ENCODE measurements at places on chromosomes 12 and 14.

- no peak for DNase-seq
These were observed 28.8 kb downstream of the SIX4 start for GRCh38 chr14:60695327-60695726.

GRCh38 chr12:67354322-67354721, 85.2 kb downstream of the CAND1 start:
- DNase-seq: no peak

- no peak for DNase-seq
These were observed 21.3 kb upstream of the CABP1 start for GRCh38 chr12:120618954-120619615.

GRCh38 chr12:81128930-81129554, 51.2 kb downstream of the ACSS3 start:
- DNase-seq: peak; percentile 19

GRCh38 chr14:41404126-41404525, 202.6 kb upstream of the LRFN5 start:
- DNase-seq: no peak

GRCh38 chr14:75697918-75698317, 36.9 kb downstream of the TTLL5 start:
- no peak for DNase-seq

GRCh38 chr12:26128168-26128567, 3.3 kb upstream of the BHLHE41 start:
- DNase-seq: no peak

DNA sequence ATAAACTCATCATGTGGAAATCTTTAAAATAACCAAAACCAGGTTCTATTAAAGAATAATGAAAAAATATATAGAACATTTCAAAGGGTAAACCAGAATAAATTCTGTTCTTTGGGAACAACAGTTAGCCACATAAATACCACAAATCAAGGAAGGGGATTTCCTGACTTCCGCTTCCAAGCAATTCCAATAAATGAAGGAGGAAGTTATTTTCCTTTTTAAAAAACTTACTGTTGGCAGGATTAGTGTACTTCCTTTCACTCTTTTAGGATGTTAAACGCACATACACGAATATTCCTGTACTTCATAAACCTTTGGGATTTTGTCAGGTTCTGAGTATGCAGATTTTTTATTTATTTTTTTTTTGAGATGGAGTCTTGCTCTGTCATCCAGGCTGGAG, 13.7 kb upstream of the LIMA1 start:
- DNase-seq: no peak

- no peak for DNase-seq
These were observed 11.7 kb upstream of the PLA2G1B start for GRCh38 chr12:120339256-120339655.

GRCh38 chr12:124603831-124604251, 36.4 kb upstream of the NCOR2 start:
- DNase-seq: no peak

GRCh38 chr12:7154042-7154441, 23.9 kb downstream of the CLSTN3 start:
- DNase-seq: no peak

GRCh38 chr12:8081251-8081920, 688 bp upstream of the NECAP1 start:
- no peak for DNase-seq

DNA sequence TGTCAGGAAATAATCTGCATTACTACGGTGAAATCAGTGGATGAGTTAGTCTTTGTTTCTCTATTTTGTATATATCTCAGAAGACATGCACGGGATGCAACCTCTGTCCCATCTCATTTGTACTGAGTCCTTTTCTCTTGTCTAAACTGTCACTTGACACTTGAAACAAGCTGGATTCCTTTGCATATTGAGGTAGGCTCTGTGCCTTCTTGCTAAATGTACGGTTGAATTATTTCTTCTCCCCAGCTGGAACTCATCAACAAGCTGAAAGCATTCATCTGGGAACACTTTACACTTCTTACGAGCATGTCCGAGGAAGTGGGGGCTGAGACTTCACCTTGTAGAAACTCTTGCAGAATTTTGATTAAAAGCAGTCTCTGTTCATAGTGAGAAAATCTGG, 119.5 kb downstream of the VEZT start:
- DNase-seq: no peak

GRCh38 chr12:64810831-64811230, 13.6 kb upstream of the TBC1D30 start:
- DNase-seq: no peak

DNA sequence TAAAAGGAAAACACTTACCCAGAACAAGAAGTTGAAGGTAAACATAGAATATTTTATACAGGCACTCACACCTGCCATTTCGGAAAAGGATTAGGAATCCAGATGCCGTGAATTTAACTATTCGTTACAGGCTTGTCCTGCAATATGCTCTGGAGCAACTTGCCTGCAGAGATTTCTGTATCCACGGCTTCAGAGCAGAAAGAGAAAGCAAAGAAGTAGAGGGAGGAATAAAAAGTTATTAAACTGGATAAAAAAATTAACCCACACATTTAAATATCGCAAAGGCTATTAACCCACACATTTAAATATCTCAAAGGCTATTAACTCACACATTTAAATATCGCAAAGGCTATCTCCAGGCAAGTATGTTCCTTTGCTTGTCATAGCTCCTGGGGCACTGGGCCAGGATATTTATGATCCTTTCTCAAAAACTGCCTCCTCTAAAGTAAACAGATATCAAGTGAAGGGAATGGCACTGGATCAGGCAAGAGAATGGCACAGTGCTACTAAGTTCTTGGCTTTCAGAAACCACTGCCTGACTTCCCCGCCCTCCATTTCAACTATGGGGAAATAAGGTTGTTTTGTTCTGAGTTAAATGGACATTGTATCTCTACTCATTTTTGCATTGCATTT, at the start of gene TSPAN8:
Gene TSPAN8 (minus strand): TSS at position 399 of the 633 bp plus-strand sequence. CDS start 321 bp downstream, at position 78.
- DNase-seq: no peak

- no peak for DNase-seq
These were observed 3.4 kb upstream of the MYRFL start for GRCh38 chr12:69821456-69822159.

- no peak for DNase-seq
These were observed 905 bp upstream of the DLK1 start for GRCh38 chr14:100725587-100726387.

Data from T-helper 2 cell (primary cell).